Chondrocyte (in vitro differentiated cells): ENCODE measurements at places on chromosomes 5 and 9. TPM values are rescaled to one million over a fixed set of nuclear protein-coding genes. Genes with fewer than 3 reads are reported as not detected.

- no peaks in the 10 kb centered on the region for H3K4me1 ChIP-seq
- no peak overlapping the region for H3K27ac ChIP-seq
- no peak overlapping the region for H3K4me3 ChIP-seq
- no peaks in the 10 kb centered on the region for H3K36me3 ChIP-seq
These were observed 12.4 kb downstream of the LHX3 start for GRCh38 chr9:136192289-136193126.

The HBEGF gene
- total RNA-seq: 2.8 to 8.0 TPM (median 7.2 TPM) in 3 replicates

The SHB gene
- 19.6 to 25.1 TPM (median 23.8 TPM) in 3 replicates for total RNA-seq

GRCh38 chr5:6889030-6889429, 175.8 kb downstream of the TENT4A start:
- no peak overlapping the region for H3K4me3 ChIP-seq
- H3K36me3 ChIP-seq: no peaks in the 10 kb centered on the region
- no peak for DNase-seq
- H3K27me3 ChIP-seq: no peaks in the 10 kb centered on the region
- no peak overlapping the region for H3K27ac ChIP-seq

DNA sequence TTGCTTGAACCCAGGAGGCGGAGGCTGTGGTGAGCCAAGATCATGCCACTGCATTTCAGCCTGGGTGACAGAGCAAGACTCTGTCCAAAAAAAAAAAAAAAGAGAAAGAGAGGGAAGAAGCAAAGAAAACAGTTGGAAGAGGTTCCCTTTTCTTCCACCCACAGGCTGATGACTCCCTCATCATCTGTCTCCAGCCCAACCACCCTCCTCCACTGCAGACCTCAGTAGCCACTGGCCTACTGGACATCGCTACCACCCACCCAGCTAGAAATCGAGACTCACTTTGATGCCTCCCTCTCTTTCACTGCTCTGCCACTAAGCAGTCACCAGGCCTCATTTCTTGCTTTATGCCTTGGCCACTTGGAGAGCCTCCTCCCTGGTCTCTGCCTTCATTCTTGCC, 71.2 kb downstream of the NIPSNAP3B start:
- peaks cover 40% of the 10 kb centered on the region for H3K36me3 ChIP-seq
- H3K4me1 ChIP-seq: peaks cover 8% of the 10 kb centered on the region
- H3K27ac ChIP-seq: no peak overlapping the region
- H3K27me3 ChIP-seq: no peaks in the 10 kb centered on the region
- H3K4me3 ChIP-seq: no peak overlapping the region
